Activated CD4-positive, alpha-beta T cell treated with anti-CD3 and anti-CD28 coated beads, Interleukin-2, amount 10 ng/mL, durations not matched to agents 24 days and 14 days (primary cell): ENCODE measurements at places on chromosomes 4 and X. TPM values are rescaled to one million over a fixed set of nuclear protein-coding genes. Genes with fewer than 3 reads are reported as not detected.

KIT gene
- 0.12 and 0.36 TPM in 2 replicates for total RNA-seq

WNK3 gene
- 0.07 and 0.12 TPM in 2 replicates for total RNA-seq

IL9R gene
- 8.5 and 8.7 TPM in 2 replicates for total RNA-seq

FUNDC1 gene
- total RNA-seq, result 9.5 and 12.2 TPM in 2 replicates
